CD8-positive, alpha-beta T cell (primary cell): ENCODE measurements at places on chromosomes 11 and 22.

GRCh38 chr11:10941871-10942270 lies 84.0 kb upstream of the ZBED5 start:
- no peak for DNase-seq

GRCh38 chr11:70682056-70682455 lies 283.7 kb downstream of the CTTN start:
- no peak for DNase-seq

DNA sequence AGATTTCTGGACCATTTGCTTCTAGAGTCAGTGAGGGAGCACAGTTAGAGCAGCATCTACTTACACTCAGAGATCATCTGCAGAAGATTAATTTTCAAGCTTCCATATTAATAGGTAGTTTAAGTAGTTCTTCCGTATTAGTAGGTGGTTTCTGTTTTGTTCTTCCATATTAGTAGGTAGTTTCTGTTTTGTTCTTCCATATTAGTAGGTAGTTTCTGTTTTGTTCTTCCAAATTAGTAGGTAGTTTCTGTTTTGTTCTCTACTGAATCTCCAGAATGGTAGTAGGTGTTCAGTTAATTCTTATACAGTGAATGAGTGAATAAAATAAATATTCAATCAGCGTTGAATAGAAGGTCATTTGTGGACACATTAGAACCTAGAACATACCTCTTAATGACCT lies 175.7 kb downstream of the TMEM135 start:
- no peak for DNase-seq

GRCh38 chr11:98572941-98573340 lies 447.8 kb upstream of the CNTN5 start:
- no peak for DNase-seq
